Cardiac fibroblast (primary cell): ENCODE measurements at places on chromosomes 7 and 10.

GRCh38 chr7:114813624-114814023 lies 108.3 kb upstream of the MDFIC start:
- no peak for DNase-seq

DNA sequence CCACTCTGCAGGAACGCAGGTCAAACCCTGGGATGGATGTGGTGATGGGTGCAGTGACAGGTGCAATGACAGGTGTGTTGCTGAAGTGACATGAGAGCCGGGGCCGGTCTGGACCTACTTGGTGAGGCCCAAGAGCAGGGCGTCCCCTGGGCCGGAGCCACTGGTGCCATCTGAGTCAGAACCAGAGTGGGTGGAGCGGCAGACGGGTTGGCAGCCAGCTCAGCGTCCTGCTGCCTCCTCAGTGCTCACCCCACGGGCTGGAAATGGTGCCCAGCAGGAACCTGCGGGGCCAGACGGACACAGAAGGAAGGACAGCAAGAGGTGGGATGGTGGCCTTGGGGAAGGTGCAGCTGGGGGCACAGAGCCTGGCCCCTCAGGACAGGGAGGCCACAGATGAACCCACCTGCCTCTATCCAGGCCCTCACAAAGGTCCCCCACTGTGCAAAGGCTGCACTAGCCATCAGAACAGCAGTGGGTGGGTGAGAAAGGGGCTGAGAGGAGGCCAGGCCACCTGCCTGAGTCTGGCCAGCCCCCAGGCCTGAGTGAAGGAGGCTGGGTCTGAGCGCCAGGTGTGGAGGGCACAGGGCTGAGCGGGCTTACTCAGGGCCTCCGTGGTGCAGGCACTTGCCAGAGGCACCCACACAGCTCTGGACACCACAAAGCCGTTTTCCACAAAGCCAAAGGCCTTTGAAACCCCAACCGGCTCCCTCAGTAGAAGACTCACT lies 129.0 kb upstream of the PPP2R2D start:
- no peak for DNase-seq

DNA sequence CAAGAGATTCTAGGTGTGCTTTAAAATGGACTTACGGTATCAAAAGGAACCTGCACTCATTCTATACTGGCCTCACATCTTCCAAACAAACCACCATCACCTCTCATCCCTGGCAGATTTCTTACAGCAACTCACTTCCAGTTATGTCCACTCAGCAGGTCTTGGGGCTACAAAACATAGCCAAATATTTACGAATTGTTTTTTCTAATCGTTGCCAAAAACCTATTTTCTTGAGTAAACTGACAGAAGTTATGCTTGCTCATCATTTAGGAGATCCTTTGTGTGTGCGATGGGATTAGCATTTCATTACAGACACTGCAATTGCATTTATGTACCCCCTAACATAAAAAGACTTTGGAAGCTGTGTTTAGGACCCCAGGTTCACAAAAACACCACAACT lies 2.7 kb downstream of the KCNMA1 start:
- no peak for DNase-seq

DNA sequence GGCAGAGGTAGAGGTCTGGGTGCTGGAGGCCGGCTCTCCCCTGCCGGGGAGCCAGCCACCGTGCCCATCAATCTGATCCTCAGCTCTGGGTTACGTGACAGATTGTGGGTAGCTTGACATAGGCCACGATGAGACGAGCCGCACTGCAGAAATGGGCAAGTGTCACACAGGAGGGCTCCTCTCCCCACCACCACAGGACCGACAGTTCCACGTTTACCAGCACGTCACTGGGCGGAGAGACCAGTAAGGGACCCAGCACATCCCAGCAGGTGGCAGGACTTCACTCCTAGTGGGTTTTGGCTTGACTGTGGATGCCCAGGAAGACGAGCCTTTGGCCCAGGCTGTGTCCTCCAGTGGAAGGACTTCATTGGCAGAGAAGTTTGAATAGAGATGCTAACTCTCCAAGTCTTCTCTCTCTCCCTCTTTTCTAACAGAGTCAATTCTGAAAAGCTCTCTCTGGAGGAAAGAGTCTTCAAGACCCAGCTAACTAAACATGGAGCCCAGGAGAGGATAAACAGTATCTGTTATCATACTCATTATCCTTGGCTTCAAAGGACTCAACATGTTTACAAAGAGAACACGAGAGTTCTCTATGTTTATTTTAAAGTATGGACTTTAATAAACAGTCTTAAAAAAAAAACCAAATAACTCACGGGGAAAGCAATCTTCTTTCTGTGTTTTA lies 129.3 kb upstream of the JCAD start:
- no peak for DNase-seq

DNA sequence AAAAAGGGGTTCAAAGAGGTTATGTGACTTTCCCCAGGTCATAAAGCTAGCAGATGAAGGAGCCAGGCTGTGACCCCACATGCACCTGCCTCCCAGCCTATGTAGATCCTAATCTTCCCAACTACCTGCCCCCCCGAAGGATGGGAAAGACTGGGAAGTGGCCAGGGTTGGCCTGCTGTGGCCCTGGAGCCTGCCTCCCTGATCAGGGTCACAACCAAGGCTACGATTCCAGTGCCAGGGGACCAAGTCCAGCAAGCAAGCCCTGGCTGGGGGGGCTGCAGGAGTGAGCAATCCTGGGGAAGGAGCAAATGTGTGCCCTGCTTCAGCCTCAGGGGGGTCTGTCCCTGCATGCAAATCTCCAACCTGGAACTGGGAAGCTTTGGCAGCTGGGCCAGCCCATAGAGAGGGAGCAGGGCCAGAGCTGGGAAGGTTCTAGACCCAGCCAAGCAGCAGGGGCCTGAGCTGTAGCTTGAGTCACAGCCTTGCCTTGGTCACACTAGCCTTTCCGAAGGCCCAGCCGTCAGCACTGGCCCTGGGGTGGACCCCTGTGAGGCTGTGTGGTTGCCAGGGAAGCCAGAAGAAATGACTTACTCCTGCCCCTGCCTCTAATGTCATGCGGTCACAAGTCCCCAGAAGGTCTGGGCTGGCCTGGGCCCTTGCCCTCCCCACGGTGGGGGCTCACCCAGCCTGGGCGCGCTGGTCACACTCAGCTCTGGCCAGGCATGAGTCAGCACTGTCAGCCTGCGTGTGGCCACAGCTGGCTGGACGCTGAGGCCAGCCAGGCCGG lies 96.4 kb upstream of the ZMIZ1 start:
- DNase-seq: peak; percentile 85

- DNase-seq: no peak
These were observed 54.6 kb downstream of the CDHR3 start for GRCh38 chr7:106017657-106018056.

DNA sequence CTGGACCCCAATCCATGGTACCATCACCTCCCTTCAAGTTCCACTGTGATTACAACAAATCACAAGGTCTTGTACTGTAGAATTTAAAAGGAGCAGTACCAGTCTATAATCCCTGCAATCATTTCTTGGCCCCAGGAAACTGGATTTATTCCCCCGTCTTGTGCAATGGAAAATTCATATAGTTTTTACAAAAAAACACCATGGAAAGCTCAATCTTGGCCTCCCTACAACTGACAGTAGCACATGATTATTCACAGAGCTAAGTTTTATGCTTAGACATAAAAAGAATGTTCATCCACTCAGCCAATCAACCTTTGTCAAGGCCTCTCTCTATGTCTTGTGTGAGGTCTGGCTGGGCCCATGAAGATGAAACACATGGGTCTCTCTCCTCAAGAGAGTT lies 10.2 kb downstream of the DGKI start:
- DNase-seq: no peak

DNA sequence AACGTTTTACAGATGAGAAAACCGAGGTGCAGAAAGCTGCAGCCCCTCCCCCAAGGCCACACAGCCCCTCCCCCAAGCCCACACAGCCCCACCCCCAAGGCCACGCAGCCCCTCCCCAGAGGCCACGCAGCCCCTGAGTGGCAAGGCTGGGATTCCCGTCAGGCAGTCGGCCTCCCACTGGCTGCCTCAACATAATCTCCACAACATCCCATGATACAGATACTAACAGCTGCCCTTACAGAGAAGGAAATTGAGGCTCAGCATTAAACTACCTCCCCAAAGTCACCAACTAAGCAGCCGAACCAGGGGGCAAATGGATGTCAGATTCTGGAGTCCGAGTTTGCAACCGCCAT lies 15.9 kb downstream of the SH3PXD2A start:
- DNase-seq: no peak

GRCh38 chr10:73761781-73762180 lies 17.6 kb downstream of the SEC24C start:
- no peak for DNase-seq

DNA sequence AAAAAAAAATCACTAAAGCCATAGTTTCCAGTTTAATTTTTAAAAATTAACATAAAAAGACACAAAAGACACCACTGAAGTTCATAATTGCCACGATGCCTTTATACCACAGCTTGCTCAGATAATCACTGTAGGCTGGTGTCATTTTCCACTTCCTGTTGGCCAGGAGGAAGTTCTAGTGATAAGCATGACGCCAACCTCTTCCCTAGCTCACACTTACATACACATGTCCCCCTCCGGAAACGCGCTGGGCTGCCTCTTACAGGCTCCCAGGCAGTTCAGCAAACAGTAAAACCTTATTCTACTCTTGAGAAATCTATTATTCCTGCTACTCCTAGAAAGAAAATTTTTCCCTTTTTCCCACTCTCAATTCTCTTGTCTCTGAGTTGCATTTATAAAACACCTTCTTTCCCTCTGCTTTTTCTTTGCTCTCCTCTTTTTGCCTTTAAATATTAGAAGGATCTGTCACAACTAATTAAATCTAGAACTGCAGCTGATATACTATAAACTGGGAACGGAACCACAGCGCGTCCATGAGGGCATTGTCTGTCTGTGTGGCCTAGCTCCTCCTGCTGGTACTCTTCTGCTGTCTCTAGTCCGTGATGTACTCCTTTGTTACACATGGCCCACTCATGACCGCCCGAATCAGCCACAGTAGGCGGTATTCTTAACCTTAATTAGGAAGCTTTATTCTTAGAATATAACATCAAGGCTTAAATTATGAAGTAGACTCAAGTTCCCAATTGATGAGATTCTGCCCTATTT lies 664.9 kb downstream of the CNTNAP2 start:
- peak; percentile 1 for DNase-seq

GRCh38 chr10:115049318-115049717 lies 43.8 kb upstream of the ATRNL1 start:
- DNase-seq: no peak

GRCh38 chr7:143279186-143280098 lies 5.3 kb upstream of the TMEM139 start:
- peak; percentile 94 for DNase-seq

GRCh38 chr7:111654343-111654742 lies 92.1 kb upstream of the IMMP2L start:
- DNase-seq: peak; percentile 7

DNA sequence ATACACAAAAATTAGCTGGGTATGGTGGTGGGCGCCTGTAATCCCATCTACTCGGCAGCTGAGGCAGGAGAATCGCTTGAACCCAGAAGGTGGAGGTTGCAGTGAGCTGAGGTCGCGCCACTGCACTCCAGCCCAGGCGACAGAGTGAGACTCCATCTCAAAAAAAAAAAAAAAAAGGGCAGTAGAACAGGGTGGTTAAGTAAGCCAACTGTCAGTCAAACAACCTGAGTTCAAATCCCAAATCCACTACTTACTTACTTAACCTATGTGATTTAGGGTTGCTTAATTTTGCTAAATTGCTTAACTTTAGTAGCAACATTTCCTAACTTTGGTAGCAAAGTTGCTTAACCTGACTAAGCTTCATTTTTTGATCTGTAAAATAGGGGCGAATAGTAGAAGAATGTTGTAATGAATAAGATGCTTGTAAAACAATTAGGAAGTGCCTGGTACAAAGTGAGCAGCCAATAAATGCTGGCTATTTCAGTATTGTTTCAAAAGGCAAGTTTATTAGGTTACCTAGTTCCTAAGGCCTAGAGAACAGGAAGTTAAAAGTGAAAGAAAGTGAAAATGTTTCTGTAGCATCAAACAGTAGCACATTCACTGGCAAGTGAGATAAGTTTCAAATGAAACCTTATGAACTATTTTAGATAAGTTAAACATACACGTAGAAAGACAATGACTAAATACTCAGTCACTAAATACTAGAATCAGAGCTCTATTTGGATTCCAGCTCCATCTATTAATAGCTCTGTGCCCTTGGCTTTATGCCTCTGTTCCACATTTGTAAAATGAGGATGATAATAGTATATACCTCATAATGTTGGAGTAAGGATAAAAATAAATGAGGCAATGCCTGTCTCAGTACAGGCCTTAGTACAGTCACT lies 64.3 kb downstream of the HOXA1 start:
- peak; percentile 52 for DNase-seq

GRCh38 chr7:110973196-110973990 lies 117.5 kb upstream of the LRRN3 start:
- DNase-seq: no peak

- DNase-seq: no peak
These were observed 491.8 kb upstream of the SEMA3A start for GRCh38 chr7:84686373-84686772.

GRCh38 chr10:30818010-30818660 lies 188.6 kb upstream of the LYZL2 start:
- DNase-seq: peak; percentile 76

GRCh38 chr10:28295336-28295735 lies 7.5 kb downstream of the MPP7 start:
- DNase-seq: no peak

- peak; percentile 91 for DNase-seq
These were observed 81.4 kb upstream of the LAMB4 start for GRCh38 chr7:108211382-108212201.

DNA sequence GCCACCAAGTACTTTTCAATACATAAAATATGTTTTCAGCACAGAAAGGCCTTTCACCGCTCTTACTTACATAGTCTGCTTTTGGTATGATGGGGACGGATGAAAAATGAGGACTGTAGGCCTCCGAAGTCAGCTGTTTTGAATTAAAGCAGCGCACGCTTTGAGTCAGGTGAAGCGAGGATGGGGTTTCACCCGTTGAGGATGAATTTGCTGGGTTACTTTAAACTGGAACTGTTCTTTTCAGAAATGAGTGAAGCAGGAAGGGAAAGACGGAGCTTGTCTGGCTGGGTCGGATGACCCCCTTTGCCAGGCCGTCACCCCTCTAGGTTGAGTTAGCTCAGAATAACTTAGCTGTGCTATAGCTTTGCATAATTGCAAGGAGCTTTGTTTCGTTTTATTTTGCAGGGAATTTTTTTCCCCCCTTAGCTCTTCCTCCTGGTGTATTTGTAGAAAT lies 40.0 kb downstream of the CUX1 start:
- DNase-seq: no peak

GRCh38 chr7:20798081-20798693 lies 11.5 kb upstream of the SP8 start:
- DNase-seq: peak; percentile 24

DNA sequence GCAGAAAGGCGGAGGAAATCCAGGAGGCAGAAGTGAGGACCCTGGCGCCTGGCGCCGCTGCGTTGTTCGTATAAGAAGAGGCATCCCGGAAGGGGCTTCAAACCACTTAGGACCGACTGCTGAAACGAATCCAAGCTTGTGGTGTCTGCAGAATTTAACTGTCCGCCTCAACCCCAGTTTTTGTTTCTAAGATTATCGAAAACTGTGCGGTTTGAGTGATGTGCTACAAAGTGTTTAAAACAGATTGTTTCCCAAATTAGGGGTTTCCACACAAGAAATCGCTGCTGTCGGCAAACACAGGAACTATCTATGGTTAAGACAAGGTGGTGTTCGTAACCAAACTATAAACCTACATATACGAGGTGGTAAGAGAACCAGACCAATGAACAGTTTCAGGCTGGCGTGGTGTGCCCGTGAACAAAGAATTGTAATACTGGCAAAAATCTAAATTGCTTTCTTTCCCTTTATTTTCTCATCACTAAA lies 835 bp upstream of the DGKI start:
- DNase-seq: no peak
